ENCODE measurements at places on chromosomes 2 and 18.

DNA sequence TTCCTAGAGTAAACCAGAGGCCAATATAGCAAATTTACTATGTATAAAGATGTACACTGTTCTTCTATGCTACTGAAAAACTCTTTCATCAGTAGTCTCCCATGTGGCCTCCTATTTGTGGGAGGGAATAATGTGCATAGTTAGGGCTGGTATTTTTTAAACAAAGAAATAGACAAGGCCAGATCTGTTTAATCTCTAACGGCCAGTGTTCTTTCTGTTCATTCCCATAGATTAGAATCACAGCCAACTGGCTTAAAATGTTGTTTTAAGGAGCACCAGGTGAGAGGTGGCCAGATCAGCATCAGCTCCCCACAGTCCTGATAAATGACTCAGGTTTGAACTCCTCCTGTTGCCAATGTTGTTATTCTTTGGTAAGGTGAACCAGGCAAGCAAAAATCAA, 12.1 kb downstream of the LYPD6 start:
- no peak for DNase-seq

GRCh38 chr18:55239740-55240139, 280.5 kb upstream of the CCDC68 start:
- no peak for DNase-seq

DNA sequence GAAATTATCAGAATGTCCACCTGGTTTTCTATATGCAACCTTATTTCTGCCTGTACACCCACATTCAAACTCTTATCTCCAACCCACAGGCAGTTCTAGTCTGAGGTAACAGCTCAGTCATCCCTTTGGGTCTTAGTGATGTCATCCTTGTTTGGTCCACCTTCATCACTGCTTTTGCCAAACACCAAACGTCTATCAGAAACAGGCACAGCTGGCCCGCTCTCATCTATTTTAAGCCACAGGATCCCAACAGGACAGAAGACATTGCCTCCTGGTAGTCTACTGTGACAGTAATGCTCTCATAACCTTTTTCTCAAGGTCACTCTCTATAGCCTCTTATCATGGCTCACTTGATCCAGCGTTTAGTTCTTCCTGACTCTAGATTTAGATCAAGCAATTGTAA, 99.0 kb upstream of the CHAC2 start:
- DNase-seq = no peak

DNA sequence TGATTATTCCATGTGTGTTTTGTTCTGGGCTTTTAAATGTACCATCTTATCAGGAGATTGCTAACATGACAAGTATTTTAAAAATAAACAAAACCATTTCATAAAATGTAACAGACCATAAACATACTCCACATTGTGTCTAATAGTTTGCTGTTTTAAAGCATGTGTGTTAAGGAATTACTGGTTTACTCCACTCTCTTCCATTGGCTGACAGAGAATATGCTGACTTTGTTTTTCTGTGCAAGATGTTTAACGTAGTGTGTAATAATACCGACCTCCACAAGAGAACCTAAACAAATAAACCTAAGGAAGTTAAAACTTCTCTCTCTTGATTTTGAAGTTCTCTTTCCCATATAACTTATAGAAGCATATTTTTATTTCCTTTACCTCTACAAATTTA, 17.0 kb upstream of the TMEM18 start:
- DNase-seq = no peak

DNA sequence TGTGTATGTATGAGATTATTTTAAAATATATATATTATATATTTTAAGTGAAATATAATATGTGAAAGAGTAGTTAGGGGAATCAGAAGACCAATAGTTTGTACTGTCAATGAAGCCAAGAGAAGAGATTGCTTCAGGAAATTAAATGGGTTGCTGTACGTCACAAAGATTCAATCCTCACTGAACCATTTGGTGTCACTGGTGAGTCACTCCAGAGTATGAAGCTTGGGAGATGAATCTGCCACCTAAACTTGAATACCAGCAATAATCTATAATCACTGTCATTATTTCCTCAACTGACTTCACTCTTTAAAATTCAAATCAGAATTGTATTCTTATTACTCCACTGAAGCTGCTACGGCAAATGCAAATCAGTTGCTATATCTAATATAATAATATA, 41.9 kb upstream of the SCN9A start:
- DNase-seq = no peak

GRCh38 chr2:16899958-16900357, 234.3 kb upstream of the CYRIA start:
- DNase-seq = no peak

- DNase-seq = no peak
These were observed 178.0 kb downstream of the ASXL3 start for GRCh38 chr18:33755931-33756560.

- no peak for DNase-seq
These were observed 321.8 kb upstream of the CWC22 start for GRCh38 chr2:180328795-180329422.

- DNase-seq = peak; percentile 9
These were observed 41.3 kb downstream of the VPS54 start for GRCh38 chr2:63977904-63978303.

- no peak for DNase-seq
These were observed 185.4 kb downstream of the TFCP2L1 start for GRCh38 chr2:121099329-121100290.

DNA sequence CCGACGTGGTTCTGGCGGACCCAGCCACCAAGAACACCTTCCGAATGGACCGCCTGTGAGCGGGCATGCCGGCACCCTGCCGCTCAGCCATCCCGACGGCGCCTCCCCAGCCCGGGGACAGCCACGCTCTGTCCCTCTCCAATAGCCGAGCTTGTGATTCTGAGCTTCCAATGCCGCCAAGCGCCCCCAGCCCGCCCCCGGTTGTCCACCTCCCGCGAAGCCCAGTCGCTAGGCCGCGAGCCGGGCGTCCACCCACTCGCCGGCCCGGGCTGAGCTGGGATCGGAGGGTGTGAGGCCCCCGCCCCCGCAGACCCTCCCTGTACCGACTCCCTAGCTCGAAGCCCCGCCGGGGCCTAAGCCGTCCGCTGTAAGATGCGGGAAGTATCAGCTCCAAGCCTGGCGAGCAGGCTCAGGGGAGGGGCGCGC, 1195.1 kb upstream of the CHAC2 start:
- DNase-seq = no peak

GRCh38 chr2:128720080-128721022, 401.7 kb upstream of the HS6ST1 start:
- DNase-seq = no peak

DNA sequence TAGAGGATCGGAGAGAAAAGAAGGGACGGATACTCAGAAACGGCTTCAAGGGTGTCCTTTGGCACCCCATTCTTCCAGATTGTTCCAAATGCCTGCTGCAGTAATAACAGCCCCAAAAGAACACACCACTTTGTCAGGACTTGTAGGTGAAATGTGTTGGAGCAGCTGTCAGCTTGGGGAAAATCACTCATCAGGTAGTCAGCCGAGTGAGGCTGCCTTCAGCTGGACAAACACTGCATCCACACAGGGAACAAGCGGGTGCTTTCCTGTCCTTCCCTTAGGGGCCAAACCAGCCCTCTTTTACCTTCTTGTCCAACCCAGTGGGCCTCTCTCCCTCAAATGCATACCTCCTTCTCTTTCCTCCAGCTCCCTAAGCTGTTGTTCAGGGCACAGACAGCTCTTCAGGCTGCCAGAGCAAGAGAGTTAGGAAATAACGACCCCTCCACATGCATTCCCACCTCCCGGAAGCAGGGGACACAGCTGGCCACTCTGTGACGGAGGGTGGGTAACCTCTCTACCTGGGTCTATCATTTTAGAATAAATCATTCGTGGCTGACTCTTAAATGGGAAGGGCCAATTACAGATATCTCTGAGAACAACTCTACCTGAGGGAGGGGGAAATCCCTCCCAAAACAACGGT, 48.1 kb downstream of the BCL11A start:
- DNase-seq = no peak

DNA sequence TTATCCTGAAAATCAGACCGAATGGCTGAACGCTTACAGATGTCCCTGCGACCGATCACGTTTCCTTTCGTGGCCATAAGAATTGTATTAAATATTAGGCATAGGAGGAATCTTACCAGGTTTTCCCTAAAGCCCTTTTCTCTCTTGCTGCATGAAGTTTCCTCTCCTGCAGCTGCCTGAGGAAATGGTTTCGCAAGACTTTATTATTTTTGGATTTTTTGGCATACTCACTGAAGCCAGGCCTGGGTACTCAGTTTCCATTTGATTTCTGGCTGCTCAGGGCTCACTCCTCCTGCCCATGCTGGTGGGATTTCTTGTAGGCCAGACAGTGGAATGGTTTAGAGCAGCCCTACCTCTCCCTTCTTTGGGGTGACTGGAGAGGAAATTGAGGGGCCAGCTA, 114.0 kb downstream of the KLHL29 start:
- DNase-seq = no peak

DNA sequence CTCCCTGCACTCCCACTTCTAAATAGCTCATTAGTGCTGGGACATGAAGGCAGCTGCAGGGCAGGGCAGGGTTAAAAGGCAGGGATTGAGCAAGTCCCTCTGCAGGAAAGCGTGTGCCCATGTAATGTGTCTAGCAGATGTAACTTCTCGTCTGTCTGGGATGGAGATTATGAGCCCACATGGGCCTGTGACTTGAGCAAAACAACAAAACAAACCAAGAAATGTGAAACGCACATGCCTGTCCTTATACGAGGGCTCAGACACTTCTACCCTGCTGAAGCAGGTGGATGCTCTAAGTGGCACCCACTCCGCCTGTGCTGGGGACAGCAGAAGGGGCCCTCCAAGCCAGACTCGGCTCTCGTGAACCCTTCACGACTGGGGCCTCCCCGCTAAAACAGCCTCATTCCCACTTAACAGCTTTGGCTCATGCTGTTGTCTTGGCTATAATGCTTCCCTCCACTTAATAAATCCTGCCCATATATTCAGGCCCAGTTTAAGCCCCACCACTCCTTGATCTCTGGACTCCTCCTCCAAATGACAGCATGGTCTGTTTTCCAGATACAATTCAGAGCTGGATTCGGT, 40.9 kb downstream of the TMEM247 start:
- DNase-seq = no peak

DNA sequence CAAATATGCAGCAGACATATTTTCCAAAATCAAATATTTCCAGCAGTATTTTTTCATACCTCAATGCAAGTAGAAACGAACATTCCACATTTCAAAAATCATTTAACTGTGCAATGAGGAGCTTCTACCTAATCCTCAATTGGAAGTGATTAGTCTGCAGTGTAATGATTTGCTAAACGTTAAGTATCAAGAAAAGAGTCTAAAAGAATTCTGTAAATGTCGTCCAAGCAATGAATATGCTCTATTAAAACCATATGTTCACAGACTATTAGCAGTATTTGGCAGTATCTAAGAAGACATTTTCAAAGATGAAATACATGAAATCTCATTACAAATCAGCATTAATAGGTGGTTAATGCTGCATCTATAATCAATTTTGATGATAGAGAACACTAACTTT, 15.9 kb downstream of the DYM start:
- DNase-seq = no peak

GRCh38 chr2:210252699-210253606, 27.7 kb upstream of the ACADL start:
- DNase-seq = no peak

- DNase-seq = no peak
These were observed 52.1 kb downstream of the RHBDD1 start for GRCh38 chr2:226887940-226888339.

DNA sequence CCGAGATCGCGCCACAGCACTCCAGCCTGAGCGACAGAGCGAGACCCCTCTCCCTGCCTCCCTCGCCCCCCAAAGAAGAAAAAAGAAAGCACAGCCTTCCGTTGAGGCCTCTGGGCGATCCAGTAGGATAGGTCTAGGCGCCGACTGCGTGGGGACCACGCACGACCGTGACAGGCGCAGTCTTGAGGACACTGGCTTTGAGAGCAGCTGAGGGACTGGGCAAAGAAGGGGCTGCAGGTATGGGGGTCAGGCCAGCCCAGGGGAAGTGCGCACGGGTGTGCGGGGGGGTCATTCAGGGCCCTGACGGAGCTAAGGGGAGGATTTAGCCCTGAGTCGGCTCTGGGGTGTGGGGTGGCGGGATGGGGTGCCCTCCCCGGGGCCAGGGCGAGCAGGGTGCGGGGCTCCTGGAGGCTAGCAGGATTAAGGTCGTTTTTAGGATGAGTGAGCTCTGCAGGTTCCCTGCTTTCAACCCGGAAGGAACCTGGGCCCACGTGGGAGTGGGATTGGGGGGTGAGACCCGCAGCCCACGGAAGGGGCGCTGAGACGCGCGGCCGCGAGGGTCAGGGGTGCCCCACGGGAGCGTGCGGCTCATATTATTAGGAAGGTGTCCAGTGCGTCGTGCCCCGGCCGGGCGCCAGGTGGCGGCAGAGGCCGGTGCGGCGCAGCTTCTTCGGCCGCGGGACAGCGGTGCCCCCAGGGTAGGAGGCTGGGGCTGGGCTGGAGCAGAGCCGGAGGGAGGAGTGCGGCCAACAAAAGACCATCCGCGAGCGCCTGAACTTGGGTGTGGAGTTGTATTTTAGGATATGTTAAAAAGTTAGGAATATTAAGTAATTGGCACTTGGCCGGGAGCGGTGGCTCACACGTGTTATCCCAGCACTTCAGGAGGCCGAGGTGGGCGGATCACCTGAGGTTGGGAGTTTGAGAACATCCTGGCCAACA, 20.5 kb upstream of the ZNF236 start:
- DNase-seq = peak; percentile 28

GRCh38 chr2:97664636-97664970, 759 bp upstream of the ACTR1B start:
- DNase-seq = no peak

DNA sequence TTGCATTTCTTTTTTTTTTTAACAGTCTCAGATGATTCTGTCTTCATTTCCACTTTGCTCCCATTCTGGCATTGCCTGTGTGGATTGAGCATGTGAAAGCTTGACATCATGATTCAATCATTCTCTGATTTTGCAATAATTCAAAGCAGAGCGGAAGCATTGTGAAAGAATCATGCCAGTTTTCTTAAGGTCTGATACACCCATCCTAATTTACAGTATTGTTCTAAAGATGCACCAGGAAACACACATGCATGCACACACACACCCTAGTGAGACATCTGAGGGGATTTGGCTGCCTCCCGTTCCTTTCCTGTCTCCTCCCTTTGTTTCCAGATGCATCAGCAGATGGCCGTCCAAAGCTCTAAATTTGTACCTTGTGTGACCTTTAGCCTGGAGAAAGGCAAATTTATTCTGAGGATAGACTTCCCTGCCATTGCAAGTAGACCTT, 97.3 kb downstream of the FMNL2 start:
- no peak for DNase-seq

- DNase-seq = no peak
These were observed 92.9 kb downstream of the PXDN start for GRCh38 chr2:1651121-1652033.

DNA sequence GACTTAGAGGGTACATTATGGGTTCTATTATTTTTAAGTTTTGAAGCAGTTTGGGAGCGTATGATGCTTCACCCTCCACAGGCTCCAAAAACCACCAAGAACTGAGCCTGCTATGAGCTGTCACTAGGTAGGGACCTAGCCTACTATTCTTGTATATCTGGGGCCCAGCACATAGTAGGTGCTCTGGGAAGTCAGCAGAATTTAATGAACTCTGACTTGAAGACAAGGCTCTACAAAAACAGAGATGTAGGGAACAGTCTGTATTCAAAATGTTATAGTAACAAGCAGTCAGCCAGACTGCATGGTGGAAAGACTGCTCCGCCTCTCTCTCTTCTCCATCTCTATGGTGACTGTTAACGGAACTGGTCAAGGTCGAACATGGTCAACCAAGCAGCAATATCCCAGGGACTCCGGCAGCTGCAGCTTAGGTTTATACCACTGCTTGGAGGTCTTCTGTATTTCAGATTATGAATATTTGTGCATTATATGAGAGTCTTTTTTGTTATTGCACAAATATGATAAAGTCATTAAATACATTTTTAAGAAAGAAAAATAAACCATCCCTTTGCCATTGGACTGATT, 22.2 kb upstream of the YWHAQ start:
- DNase-seq = no peak

GRCh38 chr2:18959952-18960717, 370.8 kb upstream of the NT5C1B start:
- DNase-seq = no peak
